ENCODE measurements at places on chromosomes 4 and X.

DNA sequence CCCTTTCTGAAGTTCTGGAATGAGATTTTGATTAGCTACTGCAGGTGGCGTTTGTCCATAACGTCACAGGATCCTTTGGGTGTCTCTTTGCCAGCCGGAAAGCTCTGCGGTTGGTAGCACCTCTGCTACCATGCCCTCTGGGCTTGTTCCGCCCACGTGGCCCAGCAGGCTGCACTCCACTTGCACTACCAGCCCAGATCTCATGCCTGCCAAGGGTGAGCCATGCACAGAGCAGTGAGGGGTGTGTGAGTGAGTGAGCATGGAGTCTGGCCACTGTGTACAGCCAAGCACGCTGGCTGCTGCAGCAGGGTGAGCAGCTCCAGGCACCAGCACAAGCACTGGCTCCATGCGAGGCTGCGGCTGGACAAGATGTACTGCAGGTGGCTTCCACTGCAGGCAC, 6.6 kb upstream of the HNRNPD start:
- DNase-seq = no peak

DNA sequence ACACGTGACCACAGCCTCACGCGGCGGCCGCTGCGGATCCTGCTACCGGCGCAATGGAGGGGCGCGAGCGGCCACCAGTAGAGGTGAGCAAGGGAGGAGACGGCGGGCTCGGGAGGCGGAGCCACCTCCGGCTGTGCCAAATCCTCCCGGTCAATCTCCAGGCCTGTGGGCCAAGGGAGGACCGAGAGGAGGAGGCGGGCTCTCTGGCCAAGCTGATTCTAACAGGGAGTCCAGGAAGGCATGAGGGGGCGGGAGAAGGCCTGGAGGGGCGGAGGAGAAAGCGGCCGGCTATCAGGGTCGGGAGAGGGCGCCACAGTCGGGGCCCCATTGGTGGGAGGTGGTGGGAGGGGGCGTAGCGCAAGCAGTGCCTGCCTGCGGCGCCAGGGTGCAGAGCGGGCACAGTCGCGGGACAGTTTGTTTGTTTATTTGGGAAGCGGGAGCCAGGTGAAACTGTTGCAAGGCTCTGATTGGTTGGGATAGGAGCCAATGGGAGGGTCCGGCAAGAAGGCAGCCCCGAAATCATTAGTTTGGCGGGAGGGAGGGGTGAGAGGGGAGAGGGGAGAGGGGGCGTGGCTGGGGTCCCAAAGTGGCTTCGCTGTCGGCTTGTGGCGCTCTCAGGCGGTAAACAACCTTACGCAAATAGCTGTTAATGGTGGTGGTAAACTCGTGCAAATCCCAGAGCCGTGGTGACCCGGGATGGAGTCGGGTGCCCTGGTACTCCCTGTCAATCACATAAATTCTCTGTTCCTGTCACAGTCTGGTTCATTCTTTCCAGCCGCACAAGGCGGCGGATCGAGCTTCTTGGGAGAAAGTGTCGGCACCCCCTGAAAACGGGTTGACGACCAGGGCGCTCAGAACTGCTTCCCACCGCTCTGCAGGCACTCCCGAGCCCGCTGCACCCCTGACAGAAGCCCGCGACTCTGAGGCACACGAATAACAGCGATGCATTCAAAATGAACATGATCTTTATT, at the start of gene IRS4:
Gene IRS4 (minus strand): TSS at position 55 of the 971 bp plus-strand sequence.
- DNase-seq = peak; percentile 63

DNA sequence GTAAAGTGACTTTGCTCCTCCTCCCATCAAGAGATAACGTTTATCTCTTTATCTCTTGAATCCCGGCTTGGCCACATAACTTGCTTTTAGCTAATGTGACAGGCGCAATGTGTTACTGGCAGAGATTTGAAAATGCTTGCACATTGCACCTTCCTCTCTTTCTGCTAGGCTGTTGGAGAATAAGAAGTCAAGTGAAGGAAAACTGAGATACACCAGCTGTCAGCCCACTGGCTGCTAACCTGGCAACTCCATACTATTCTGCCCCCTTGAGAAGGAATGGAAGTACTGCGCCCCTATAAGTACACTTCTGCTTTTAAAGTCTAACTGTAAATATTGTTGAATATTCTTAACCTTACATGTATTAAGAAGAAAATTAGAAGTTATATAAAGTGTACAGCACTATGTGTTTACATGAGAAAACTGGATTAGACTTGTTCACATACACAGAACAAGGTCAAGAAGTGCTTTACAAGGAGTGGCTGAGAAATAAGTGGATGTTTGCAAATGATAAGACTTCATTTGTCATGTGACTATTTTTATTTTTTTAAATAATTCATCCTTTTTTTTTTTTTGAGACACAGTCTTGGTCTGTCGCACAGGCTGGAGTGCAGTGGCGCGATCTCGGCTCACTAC, 424.5 kb upstream of the CTSO start:
- peak; percentile 15 for DNase-seq

DNA sequence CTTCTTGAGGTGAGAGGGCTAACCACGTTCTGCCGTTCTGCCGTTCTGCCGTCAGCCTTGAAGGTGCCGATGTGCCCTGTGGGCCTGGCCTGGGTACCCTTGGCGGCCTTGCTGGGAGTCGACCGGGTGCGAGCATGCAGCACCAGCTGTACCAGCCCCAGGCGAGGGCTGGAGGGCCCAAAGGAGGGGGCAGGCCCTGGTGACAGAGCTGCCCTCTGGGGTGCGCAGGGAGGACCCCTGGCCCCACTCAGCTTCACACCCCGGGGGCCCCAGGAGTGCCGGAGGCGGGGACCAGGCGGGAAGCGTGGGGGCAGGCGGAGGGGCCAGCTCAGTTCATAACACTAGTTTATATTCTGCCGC, 22.1 kb downstream of the UVSSA start:
- DNase-seq = no peak

DNA sequence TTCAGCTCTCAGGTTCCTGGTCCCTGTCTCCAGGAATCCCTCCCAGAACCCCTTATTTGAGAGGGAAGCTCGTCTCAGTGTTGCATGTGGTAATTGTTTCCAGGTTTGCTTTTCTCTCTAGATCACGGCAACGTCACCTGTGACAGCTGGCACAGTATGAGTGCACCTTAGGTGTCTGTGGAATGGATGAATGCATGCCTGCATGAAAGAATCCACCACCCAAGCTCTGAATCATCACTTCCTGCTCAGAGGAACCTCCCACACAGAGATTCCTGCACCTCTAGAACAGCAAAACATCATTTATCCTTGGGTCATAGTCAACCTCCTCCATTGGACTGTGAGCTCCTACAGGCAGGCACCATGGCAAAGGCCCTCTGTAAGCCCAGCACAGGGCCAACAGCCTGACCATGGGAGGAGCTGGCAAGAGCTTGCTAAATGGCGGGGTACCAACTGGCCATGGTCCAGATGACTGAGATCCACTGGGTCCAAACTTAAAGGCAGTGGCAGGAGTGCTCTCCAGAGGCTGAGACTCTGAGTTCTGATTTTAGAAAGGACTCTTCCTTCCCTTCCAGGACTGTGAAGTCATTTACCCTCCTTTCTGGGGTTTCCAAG, 116.2 kb downstream of the SLC2A9 start:
- DNase-seq = no peak

DNA sequence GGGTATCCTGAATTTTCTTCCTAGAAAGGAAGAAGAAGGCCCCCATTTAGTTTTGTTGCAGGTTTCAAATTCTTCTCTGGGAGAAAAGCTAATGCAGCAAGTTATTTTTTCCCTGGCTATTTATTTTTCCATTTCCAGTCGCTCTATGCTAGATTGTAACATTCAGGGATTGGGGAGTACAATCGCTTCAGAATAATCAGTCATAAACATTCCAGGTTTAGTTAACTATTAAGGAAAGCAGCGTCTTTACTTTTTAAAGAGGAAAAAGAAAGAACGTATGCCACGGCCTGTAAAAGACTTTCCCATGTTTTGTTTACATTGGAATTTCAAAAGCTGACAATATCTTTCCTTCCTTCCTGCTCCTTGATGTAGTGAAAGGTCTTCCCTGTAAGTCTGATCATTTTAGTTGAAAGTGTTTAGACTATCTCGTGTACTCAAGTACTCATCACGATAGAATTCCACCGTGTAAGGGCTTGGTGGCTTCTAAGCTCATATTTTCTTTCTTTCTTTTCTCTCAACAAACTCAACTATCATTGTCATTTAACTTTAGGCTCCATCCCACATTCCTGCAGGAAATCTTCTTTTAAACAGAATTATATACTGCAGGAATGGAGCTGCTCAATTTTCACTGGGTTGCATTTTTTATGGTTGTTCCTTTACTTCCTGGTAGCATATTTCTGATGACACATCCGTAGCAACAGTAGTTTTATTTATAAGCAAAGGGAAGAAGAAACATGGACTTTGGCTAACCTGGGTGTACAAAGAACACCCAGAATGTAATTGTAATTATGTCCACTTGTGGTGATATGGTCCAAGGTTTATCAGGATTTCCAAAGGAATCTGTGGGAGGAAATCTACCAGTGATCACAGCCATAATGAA, 213.1 kb upstream of the FAT1 start:
- DNase-seq = no peak

GRCh38 chrX:650811-651210, 20.2 kb downstream of the SHOX start:
- DNase-seq = no peak

DNA sequence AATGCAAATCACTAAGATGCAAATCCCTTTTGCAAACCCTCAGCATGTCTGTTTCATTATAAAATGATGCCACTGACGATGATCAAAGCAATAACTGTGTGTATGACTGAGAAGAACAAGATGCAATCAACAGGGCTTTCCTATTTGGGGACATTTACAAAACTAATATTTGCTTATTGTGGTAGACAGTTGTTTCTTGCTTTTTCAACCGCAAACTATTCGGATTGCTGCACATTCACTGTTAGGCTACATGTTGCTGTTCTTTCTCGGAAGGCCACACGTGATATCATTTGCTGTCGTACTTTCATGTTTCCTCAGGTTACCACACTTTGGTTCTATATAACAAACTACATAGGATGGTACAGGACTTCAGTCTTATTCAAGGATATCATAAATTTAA, 49.8 kb downstream of the NPY5R start:
- no peak for DNase-seq

- DNase-seq = no peak
Measured at GRCh38 chr4:164959896-164960295, 17.6 kb downstream of the TRIM61 start.

GRCh38 chr4:131001371-131001770, 1905.4 kb downstream of the C4orf33 start:
- no peak for DNase-seq

DNA sequence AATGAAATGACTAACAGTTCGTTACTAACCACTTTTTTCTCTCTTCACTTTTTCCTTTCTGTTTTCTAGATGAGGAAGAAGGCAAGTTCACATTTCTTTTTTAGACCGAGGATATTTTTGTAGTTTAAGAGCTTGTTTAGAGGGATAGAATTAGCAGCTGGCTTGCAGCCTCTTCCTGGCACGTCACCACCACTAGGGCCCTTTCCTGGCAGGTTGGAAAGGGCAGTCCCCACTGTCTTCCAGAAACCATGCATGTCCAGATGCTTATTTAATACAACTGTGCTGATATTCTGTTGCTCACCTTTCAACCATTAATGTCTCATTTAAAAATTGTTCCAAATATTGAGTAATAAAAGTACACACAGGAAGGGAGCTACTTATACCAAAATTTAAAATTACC, 209.5 kb upstream of the PACRGL start:
- no peak for DNase-seq

GRCh38 chr4:112167794-112168193, 22.5 kb downstream of the FAM241A start:
- no peak for DNase-seq

DNA sequence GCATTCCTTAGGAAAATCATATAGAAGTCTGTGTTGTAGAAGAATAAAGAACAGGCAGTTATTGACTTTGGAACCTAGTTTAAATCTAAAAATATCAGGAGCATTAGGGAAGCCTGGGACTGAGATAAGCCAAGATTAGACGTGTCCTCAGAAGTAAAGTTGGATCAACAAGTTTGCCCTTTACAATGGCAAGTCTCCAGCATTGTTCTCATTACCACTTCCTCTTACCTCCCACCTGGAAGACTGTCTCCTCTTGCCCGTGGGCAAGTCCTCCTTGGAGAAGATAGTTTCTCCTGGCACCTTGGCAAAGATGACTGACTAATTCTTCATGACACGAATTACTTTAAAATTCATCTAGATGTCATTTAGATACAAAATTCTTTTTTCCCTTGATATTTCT, 37.8 kb downstream of the CNKSR2 start:
- no peak for DNase-seq

DNA sequence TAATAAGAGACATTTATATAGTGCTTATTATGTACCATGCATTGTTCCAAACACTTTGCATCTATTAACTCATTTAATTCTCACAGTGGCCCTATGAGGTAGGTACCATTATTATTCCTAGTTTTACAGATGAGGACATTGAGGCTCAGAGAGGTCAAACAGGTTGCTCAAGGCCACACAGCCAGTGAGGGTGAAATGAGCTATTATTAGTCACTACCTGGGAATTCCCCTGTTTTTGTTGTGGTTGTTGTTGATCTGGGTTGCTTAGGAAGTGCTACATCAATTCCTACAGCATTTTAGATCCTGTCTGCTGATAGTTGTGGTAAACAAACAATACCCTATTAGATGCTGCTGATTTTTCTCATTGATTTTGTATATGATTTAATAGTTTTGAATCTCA, 41.2 kb downstream of the APLN start:
- DNase-seq = no peak

GRCh38 chrX:20140420-20140819, 1.2 kb downstream of the EIF1AX start:
- DNase-seq = no peak

DNA sequence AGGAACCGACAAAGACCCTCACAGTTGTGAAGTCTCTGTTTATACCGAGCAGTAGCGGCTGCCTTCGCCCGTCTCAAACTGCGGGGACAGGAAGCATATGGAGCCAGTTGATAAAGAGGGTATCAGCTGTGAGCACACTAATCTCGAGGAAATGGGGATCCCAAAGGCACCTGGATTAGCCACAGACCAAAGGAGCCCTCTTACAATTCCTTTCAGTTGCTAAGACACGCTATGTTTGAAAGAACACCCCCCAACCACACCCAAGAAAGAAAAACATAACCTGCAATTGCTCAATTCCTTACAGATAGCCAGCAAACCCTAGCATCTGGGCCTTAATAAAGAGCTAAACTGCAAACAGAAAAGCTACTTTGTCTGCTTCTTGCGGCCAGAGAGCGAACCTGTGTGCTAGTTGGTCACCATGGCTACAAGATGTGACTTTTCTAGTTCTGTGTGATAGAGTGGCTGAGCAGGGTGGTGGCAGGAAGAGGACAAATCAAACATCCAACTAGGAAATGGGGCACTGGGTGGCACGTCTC, 23.3 kb upstream of the CHRNA9 start:
- DNase-seq = no peak

GRCh38 chrX:3362956-3363355, 16.5 kb upstream of the MXRA5 start:
- DNase-seq = no peak
